Liver (tissue), 10 donors: ENCODE measurements at places on chromosomes 16 and 17. TPM values are rescaled to one million over a fixed set of nuclear protein-coding genes. Genes with fewer than 3 reads are reported as not detected.
A peak's percentile ranks its signal among the peaks of the same experiment; 100 is the strongest.

The TEKT1 gene
- total RNA-seq = not detected

The EVPL gene
- not detected for total RNA-seq

The CASKIN1 gene
- 0.09 TPM for total RNA-seq

The KRTAP9-2 gene
- total RNA-seq = not detected

The KRT24 gene
- total RNA-seq = not detected

The CORO6 gene
- total RNA-seq = 0.23 TPM

The TP53TG3 gene
- not detected for total RNA-seq

The TBX2 gene
- total RNA-seq = 3.1 TPM

The ACSM5 gene
- total RNA-seq = 198 TPM

The DNAH3 gene
- total RNA-seq = not detected

The SLC13A2 gene
- 0.25 TPM for total RNA-seq

The ABCA8 gene
- total RNA-seq = 72.2 TPM

The MYH1 gene
- total RNA-seq = not detected

DNA sequence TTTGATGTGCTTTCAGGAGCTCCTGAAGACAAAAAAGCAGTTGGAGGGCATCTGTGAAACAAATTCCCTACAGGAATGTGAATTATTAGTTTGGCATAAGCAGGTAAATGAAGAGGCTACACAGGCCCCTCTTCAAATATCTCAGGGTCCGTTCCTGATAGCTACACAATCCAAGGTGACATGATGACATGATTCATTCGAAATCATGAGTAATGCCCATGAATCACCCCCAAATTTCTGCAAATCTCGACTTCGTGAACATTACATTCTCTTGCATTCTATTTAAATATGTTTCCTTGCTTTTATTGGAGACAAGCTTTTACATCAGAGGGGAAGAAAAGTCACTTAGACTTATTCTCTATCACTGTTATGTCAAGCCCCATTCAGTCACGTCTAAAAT is 22.3 kb downstream of the GAN start:
- no peaks in the 10 kb centered on the region for H3K27me3 ChIP-seq
- no peak overlapping the region for H3K4me3 ChIP-seq
- no peak overlapping the region for H3K27ac ChIP-seq

GRCh38 chr17:71970312-71970711 is 150.5 kb upstream of the SOX9 start:
- H3K27ac ChIP-seq = no peak overlapping the region
- no peak overlapping the region for H3K4me3 ChIP-seq
- DNase-seq = no peak

DNA sequence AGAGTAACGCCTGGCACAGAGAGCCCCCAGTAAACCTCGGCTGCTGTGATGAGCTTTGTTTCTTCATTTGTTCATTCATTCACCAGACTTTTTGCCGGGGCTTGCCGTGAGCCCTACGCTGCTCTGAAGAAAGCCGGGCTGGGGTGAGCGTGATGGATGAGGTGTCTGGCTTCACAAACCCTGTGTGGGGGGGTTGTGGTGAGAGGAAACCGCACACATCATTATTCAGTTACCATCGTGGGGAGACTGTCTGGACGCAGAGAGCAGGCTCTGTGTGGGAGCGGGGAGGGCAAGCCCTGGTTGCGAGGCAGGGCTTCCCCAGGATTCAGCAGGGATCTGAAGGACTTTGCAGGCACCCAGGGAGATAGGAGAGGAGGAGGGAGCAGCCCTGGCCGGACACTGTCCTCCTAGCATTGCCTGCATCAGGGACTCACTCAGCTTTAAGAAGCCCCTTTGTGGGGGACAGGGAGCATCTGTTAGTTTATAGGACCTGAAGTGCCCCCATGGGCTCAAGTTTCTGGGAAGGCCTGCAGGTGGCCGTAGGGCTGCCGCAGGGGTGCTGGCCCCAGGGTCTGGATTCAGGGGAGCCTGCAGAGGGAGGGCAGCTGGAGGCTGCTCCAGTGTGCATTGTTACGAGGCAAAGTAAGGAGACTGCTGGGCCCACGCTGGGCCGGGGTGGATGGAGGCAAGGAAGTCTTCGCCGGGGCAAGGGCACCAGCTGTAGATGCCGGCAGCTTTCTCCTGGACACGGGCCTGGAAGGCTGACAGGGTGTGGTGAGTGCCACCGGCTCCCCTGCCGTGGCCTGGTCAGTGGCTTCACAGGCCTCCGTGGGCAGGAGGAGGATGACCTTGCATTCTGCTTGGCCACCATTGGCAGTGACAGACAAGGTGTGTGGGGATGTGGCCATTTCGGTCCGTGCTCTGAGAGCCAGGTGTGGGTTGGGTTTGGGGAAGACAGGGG is 334.5 kb downstream of the SEC14L1 start:
- no peak overlapping the region for H3K4me3 ChIP-seq
- DNase-seq = no peak
- no peaks in the 10 kb centered on the region for H3K36me3 ChIP-seq
- H3K4me1 ChIP-seq = peaks cover 30% of the 10 kb centered on the region

DNA sequence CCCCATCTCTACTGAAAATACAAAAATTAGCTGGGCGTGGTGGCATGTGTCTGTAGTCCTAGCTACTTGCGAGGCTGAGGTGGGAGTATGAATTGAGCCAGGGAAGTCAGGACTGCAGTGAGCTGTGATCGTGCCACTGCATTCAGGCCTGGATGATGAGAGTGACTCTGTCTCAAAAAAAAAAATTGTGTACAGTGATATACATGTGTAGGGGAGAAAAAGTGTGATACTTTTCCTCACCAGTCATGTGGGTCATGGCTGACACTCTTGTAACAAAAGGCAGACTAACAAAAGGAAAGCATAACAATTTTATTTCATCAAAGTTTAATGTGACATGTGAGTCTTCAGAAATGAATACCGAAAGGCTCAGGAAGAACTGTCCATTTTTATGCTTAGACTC is 2.0 kb upstream of the ABCC12 start:
- no peaks in the 10 kb centered on the region for H3K36me3 ChIP-seq
- H3K27me3 ChIP-seq = no peaks in the 10 kb centered on the region
- DNase-seq = no peak
- H3K4me1 ChIP-seq = peaks cover 3% of the 10 kb centered on the region
- H3K4me3 ChIP-seq = no peak overlapping the region

DNA sequence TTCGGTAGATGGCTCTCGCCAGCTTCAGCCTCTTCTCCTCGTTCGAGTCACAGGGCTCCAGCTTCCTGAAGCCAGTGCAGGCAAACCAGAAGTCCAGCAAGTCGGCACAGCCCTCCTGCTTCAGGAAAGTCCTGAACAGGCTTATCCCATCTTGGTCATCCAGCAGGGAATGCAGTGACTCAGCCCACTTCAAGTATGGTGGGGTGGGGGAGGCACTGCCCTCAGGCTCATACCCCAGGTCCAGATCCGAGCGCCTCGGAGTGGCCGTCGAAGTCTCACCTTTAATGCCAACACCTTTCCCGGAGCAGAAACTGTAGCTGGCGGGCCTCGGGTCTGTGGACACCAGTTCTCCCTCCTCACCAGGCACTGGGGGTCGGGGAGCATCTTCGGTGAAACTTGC is 5.9 kb downstream of the AXIN1 start:
- H3K27ac ChIP-seq = no peak overlapping the region
- peaks cover 4% of the 10 kb centered on the region for H3K4me1 ChIP-seq
- H3K4me3 ChIP-seq = no peak overlapping the region

- DNase-seq = no peak
- no peaks in the 10 kb centered on the region for H3K27me3 ChIP-seq
- H3K4me1 ChIP-seq = no peaks in the 10 kb centered on the region
- H3K4me3 ChIP-seq = no peak overlapping the region
- no peak overlapping the region for H3K27ac ChIP-seq
Observed at GRCh38 chr16:1097156-1097555, 1.1 kb upstream of the C1QTNF8 start.

- H3K4me1 ChIP-seq = peaks cover 5% of the 10 kb centered on the region
- H3K4me3 ChIP-seq = no peak overlapping the region
- no peaks in the 10 kb centered on the region for H3K27me3 ChIP-seq
Observed at GRCh38 chr17:45225964-45226530, 4.4 kb downstream of the FMNL1 start.

DNA sequence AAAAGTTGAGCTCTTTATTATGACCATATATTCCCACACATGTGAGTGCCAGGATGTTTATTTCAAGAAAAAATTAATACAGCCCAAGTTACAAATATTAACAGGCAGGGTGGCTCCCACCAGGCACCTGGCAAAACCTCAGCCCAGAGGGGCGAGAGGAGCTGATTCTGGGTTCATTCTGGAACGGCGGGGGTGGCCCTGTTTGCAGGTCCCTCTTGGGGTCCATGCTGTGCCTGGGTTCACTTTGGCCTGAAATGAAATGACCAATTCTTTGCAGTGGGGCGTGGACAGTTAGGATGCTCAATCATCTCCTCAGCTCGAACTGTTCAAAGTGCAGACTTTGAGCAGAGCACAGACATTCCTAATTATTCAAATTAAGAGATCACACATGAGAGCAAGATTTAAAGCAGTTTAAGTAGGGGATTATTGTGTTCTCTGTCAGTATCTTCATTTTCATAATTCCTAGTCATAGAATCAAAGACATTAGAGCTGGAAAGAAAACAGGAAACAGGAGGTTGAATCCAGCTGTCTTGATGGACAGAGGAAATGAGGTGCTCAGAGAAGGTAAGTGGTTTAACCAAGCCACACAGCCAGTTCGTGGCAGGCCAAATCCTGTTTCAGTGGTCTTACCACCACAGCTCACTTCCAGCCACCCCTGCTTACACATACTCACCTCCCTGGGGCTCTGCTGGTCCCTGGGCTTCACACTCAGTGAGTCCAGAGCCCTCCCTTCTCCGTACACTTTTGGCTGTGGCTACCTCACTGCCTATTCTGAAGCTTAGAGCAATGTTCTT is 363.9 kb upstream of the TNRC6C start:
- H3K27ac ChIP-seq = no peak overlapping the region
- no peak overlapping the region for H3K4me3 ChIP-seq
- no peaks in the 10 kb centered on the region for H3K27me3 ChIP-seq

GRCh38 chr17:70332356-70333210 is 163.3 kb downstream of the KCNJ2 start:
- no peaks in the 10 kb centered on the region for H3K27me3 ChIP-seq
- DNase-seq = no peak
- no peaks in the 10 kb centered on the region for H3K4me1 ChIP-seq
- no peaks in the 10 kb centered on the region for H3K36me3 ChIP-seq

GRCh38 chr17:15777717-15778116 is 45.6 kb downstream of the TBC1D26 start:
- H3K4me3 ChIP-seq = no peak overlapping the region
- H3K27ac ChIP-seq = no peak overlapping the region
- DNase-seq = no peak
- H3K4me1 ChIP-seq = no peaks in the 10 kb centered on the region

DNA sequence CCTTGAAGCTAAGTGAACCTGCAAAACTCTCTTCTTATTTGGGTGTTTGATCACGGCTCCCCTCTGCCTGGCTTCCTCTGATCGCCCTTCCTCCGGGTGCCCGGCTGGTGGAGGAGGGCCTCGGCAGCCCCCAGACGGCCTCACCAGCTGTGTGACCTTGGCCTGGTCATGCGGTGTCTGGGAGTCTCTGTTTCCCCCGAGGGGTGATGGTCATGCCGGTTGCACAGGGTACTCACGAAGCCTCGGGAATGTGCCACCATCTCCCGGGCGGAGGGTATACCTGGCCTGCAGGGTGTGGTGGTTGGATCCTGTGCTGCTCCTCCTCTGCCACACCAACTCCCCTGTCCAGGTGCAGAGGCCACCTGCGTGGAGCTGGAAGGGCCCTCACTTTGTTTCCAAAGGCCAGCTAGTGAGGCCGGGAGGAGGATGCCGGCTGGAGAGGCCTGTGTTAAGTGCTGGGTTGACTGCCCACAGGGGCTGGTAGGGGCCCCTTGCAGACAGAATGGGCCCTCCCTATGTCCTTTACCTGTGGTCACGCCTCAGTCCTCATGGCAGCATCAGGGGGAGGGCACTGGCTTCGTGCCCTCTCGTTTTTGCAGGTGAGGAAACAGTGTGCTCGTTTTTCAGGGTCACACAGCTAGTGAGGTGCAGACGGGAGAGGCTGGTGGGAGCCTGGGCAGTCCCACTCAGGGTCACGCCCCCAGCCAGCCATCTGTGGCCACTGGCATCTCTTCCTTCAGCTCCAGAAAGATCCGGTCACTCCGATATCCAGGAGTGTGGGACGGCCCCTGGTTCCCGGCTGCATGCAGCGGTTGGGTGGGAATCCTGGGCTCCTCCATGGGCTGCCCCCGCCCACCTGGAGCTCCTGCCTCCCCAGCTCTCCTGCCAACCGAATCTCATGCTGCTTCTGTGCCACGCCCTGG is 148.5 kb upstream of the GSE1 start:
- no peak for DNase-seq
- no peak overlapping the region for H3K27ac ChIP-seq
- H3K4me3 ChIP-seq = no peak overlapping the region
- H3K4me1 ChIP-seq = peaks cover 11% of the 10 kb centered on the region
- no peaks in the 10 kb centered on the region for H3K36me3 ChIP-seq
- no peaks in the 10 kb centered on the region for H3K27me3 ChIP-seq

- peak overlapping the region; percentile 81 for H3K4me3 ChIP-seq
- DNase-seq = no peak
- peaks cover 3% of the 10 kb centered on the region for H3K36me3 ChIP-seq
- peaks cover 32% of the 10 kb centered on the region for H3K4me1 ChIP-seq
- no peaks in the 10 kb centered on the region for H3K27me3 ChIP-seq
Observed at GRCh38 chr17:42459801-42460281, 1.2 kb downstream of the ATP6V0A1 start.

- no peak overlapping the region for H3K27ac ChIP-seq
- H3K36me3 ChIP-seq = no peaks in the 10 kb centered on the region
- H3K27me3 ChIP-seq = peaks cover 2% of the 10 kb centered on the region
- H3K4me1 ChIP-seq = no peaks in the 10 kb centered on the region
Observed at GRCh38 chr17:15289285-15290183, 24.4 kb upstream of the PMP22 start.

- H3K36me3 ChIP-seq = peaks cover 3% of the 10 kb centered on the region
- no peaks in the 10 kb centered on the region for H3K27me3 ChIP-seq
- peaks cover 11% of the 10 kb centered on the region for H3K4me1 ChIP-seq
- no peak for DNase-seq
Observed at GRCh38 chr17:59377410-59377809, 46.0 kb downstream of the YPEL2 start.

- H3K4me1 ChIP-seq = no peaks in the 10 kb centered on the region
- H3K27ac ChIP-seq = no peak overlapping the region
- H3K36me3 ChIP-seq = no peaks in the 10 kb centered on the region
- DNase-seq = no peak
- H3K27me3 ChIP-seq = no peaks in the 10 kb centered on the region
Observed at GRCh38 chr17:12395733-12396354, 269.8 kb upstream of the MYOCD start.

GRCh38 chr16:89410794-89411309 is 79.5 kb downstream of the ANKRD11 start:
- no peak for DNase-seq
- no peaks in the 10 kb centered on the region for H3K36me3 ChIP-seq
- peaks cover 73% of the 10 kb centered on the region for H3K4me1 ChIP-seq
- no peaks in the 10 kb centered on the region for H3K27me3 ChIP-seq
- peak overlapping the region; percentile 63 for H3K27ac ChIP-seq
- no peak overlapping the region for H3K4me3 ChIP-seq
